ENCODE measurements at places on chromosomes 1 and 21.

- no peak for DNase-seq
Observed at GRCh38 chr1:35725596-35725995, 6.9 kb upstream of the C1orf216 start.

DNA sequence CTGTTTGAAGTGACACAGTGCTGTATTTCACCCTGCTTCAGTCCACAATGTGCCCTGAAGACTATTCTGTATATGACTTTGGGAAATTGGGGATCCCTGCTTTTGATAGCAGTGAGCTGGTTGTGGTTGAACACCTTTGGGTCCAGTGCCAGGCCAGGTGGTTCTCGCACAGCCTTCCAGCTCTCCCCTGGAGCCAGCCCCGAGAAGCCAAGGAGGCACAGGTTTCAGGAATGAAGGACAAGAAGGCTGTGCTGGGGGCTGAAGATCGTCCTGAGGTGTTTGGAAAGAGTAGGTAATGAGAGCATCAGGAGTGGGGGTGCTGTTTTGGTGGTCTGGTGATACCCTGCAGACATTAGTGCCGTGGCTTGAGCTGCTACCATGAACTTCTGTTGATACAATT lies 131.4 kb upstream of the COL6A1 start:
- no peak for DNase-seq

GRCh38 chr1:23643736-23644554 lies 47.7 kb upstream of the RPL11 start:
- no peak for DNase-seq

DNA sequence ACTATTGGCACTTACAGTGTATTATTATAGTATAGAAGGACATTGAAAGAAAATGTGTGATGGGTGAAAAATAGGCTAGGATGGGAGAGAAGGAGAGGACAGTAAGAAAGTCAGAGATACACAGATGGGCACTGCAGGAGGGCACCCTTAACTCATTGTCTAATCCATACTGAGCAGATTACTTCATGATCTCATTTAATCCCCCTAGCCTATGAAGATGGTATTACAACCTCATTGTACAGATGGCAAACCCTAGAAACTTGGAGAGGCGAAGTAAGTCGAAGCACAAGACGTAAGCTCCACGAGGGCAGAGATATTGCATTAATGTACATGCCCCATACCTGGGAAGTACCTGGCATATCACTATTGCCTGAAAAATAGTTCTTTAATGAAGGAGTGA lies 346.9 kb upstream of the DAB1 start:
- DNase-seq: no peak

GRCh38 chr1:36937371-36937770 lies 96.9 kb downstream of the GRIK3 start:
- DNase-seq: no peak
